Right ventricle myocardium superior (tissue), 1 donor: ENCODE measurements at places on chromosomes 5 and 9. TPM values are rescaled to one million over a fixed set of nuclear protein-coding genes. Genes with fewer than 3 reads are reported as not detected.
A peak's percentile ranks its signal among the peaks of the same experiment; 100 is the strongest.

The RANBP3L gene
- 0.38 TPM for total RNA-seq

- peak; percentile 70 for DNase-seq
Measured at GRCh38 chr9:91486699-91487497, 63.3 kb upstream of the NFIL3 start.

DNA sequence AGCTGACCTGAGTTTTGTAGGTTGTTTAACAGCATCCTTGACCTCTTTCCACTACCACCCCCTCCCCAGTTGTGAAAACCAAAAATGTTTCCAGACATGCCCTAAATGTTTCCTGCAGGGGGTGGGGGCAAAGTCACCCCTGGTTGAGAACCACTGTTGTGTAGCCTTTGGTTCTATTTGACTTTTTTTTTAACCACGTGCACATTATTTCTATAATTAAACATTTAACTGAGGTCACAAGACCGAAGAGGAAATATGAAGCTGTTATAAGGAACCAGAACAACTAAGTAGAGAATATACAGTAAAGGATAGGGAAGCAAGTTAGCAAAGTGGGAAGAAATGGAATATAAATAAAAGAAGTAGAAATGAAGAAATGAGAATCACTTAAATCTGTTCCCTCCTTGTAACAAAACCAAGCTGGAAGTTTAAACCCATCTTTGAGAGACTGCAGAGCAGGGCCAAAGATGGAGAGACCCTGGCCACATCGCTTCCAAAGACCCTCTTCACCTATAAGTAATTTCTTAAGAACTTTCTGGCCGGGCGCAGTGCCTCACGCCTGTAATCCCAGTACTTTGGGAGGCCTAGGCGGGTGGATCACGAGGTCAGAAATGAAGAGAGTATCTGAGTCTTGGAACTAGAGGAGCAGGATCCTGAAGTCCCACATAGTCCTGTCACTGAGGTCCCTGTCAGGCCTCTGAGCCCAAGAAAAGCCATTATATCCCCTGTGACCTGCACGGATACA lies 14.4 kb downstream of the SIT1 start:
- DNase-seq = no peak

DNA sequence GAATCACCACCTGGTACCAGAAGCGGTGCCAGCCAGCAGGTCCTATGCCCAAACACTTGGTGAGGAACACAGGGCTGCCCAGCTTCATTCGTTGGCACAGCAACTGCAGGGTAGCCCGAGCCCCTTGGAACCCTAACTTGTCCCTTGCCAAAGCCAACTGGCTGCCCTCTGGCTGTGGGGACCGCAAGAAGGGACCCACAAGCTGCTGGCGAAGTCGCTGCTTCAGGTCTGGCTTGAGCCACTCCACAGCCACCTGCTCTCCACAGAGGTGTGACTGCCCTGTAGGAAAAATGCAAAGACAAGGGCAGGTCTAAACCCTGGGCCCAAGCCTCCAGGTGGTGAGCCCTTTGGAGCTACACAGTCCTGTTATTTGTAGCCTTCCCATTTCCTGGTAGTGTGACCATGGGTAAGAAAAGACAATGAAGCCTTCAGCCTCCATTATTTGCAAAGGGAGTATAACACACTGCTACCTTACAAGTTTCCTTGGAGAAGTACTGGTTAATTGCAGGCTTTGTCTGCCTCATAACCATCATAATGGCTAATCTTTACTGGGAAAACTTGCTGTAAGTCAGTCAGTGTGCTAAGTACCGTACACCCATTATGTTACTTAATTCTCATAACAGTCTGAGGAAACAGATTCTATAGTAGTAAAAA lies 1.8 kb downstream of the DND1 start:
- DNase-seq = no peak

DNA sequence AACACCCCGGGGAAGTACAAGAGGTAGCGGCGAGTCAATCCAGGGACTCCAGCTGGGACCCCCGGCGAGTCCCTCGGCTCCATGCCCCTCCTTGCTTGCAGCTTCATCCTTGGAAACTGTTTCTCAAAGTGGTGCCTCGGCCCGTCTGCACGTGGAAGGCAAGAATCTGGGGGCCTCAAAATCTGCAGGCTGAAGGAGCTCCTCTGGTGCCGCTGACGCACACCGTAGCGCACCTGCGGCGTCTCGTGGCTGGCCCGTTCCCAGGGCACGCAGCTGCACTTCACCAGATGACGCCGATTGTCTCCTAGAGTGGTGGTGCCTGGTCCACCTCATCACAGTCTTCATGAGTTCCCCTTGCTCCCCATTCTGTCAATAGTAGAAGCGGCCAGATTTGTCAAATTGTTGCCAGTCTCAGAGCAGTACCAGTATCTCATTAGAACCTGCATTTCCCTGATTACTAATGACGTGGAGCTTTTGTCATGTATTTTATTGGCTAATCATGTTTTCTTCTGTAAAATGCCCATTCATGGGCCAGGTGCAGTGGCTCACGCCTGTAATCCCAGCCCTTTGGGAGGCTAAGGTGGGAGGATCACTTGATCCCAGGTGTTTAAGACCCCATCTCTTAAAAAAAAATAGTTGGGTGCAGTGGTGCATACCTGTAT lies 38.6 kb downstream of the GTF3C4 start:
- no peak for DNase-seq

- no peak for DNase-seq
Measured at GRCh38 chr9:109451311-109452025, 46.6 kb downstream of the PTPN3 start.

- no peak for DNase-seq
Measured at GRCh38 chr5:169415371-169415770, 114.4 kb upstream of the SLIT3 start.

DNA sequence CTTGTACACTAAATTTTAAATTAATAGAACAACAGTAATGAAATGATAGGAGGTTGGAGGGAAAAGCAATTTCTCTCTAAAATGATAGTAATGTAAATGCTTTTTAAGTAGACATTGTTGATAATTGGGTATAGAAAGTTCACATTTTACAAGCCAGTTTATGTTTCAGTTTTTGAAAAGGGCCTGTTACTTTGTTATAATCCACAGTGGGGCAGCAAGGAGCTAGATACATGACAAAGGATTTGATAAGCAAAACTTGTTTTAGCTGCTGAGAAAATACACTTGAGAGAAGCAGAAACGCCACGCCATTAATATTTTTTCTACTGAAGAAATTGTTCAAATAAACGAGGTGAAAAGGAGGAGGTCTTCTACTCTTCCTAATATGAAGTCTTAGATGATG lies 30.2 kb downstream of the SREK1 start:
- no peak for DNase-seq

GRCh38 chr9:107755246-107755645 lies 265.7 kb upstream of the KLF4 start:
- DNase-seq = no peak

The ZBTB26 gene
- 4.7 TPM for total RNA-seq

GRCh38 chr9:92663951-92664350 lies 6.0 kb downstream of the IPPK start:
- no peak for DNase-seq

- DNase-seq = no peak
Measured at GRCh38 chr9:8916771-8917170, 1117.2 kb upstream of the DMAC1 start.
